ENCODE measurements at places on chromosomes 5 and 9.

- no peak for DNase-seq
These were observed 27.7 kb downstream of the PPP3R2 start for GRCh38 chr9:101566904-101567724.

- no peak for DNase-seq
These were observed 6.6 kb downstream of the ARL10 start for GRCh38 chr5:176371621-176372539.

DNA sequence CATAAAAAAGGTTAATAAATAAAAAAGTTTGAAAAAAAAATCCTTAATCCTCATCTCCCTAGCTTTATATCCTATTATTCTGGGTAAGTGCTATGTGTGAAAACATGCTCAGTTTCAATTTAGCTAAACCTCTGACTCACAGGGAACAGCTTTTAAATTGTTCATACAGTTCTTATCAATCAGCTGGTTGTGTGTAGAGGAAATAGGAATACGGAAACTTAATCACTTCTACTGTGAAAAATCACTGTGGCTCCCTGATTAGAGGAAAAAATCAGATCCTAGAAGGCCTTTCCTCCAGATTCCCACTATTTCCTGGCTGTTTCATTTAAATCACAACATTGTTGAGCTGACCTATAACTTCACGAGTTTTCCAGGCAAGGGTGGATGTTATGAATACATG is 120.5 kb downstream of the MARCHF3 start:
- no peak for DNase-seq

DNA sequence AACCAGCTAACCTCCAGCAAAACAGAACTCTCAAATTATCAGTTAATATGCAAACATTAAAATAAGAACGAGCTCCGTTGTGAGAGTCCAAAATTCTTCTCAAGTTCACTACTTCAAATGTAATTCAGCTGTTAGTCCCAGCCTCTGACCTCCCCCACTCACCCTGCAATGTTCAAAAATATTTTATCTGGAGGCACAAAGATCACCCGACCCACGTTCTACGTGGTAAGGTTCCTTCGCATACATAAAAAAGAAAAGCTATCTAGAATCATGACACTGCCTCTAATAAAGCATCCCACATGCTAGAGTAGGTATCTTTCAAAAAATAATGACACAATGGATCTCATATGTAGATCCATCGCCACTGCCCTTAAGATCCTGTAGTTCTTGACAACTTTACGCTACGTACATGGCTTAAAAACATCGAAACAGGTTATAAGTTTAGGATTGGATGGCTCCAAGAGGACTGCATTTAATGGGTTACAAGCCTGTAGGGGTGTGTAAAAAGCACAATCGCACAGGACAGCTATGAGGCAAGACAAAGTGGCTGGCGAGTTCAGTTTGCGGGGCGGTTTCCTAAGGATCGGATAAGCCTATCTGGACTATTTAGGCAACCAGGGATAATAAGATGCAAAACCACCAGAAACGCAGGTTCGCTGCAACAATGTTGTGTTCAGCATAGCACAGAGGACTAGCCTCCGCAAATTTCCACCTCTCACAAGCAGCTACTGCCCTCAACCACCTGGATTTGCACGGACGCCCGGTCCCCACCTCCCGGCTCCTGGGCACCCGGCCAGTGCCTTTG is 969 bp downstream of the CLK4 start:
- DNase-seq: no peak

GRCh38 chr5:9072701-9073100 is 473.2 kb downstream of the SEMA5A start:
- DNase-seq: no peak

GRCh38 chr5:138440159-138441073 is 1.6 kb downstream of the REEP2 start:
- DNase-seq: no peak

Data from D721Med (cell line).